ENCODE measurements at places on chromosomes 1 and 21.

- no peak for DNase-seq
These were observed 2.3 kb upstream of the VWA1 start for GRCh38 chr1:1432951-1433803.

GRCh38 chr1:240598216-240599001 is 13.5 kb downstream of the GREM2 start:
- no peak for DNase-seq

DNA sequence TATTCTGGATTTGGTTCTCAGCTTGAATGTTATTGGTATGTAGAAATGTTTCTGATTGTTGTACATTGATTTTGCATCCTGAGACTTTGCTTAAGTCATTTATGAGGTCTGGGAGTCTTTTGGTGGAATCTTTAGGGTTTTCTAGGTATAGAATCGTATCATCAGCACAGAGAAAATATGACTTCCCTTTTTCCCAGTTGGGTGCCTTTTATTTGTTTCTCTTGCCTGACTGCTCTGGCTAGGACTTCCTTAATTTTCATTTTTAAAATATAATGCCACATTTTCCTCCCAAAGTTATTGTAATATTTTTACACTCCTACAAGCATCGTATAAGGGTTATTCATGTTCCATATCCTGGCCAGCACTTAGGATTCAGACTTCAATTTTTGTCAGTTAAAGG is 111.1 kb downstream of the FNBP1L start:
- no peak for DNase-seq

- no peak for DNase-seq
These were observed 152.0 kb upstream of the GRIK3 start for GRCh38 chr1:37186246-37186756.

GRCh38 chr1:84010136-84010535 is 11.2 kb upstream of the TTLL7 start:
- DNase-seq = no peak

DNA sequence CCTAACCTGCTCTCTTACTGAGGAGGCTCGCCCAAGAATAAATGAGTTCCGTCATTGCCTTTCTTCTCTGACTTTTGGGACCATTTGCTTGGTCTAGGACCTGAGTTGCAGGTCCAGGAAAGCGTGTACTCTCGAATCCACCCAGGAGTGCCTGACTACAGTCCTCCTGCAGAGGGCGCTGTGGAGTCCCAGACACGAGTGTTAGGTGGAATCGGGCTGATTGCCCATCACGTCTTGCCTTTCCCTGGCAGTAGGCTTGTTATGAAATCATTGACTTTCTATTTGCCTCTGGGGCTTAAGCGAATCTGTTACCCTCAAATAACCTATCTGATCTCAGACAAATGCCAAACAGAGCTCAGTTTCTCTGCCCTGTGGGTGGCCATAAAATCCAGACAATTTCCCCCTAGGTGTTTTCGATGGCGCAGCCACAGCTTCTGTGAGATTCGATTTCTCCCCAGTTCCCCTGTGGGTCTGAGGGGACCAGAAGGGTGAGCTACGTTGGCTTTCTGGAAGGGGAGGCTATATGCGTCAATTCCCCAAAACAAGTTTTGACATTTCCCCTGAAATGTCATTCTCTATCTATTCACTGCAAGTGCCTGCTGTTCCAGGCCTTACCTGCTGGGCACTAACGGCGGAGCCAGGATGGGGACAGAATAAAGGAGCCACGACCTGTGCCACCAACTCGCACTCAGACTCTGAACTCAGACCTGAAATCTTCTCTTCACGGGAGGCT is at the start of gene IL20:
TSS of gene IL20 (plus strand) at position 685 of the 733 bp plus-strand sequence. CDS start 230 bp downstream, outside the sequence.
- DNase-seq = no peak

DNA sequence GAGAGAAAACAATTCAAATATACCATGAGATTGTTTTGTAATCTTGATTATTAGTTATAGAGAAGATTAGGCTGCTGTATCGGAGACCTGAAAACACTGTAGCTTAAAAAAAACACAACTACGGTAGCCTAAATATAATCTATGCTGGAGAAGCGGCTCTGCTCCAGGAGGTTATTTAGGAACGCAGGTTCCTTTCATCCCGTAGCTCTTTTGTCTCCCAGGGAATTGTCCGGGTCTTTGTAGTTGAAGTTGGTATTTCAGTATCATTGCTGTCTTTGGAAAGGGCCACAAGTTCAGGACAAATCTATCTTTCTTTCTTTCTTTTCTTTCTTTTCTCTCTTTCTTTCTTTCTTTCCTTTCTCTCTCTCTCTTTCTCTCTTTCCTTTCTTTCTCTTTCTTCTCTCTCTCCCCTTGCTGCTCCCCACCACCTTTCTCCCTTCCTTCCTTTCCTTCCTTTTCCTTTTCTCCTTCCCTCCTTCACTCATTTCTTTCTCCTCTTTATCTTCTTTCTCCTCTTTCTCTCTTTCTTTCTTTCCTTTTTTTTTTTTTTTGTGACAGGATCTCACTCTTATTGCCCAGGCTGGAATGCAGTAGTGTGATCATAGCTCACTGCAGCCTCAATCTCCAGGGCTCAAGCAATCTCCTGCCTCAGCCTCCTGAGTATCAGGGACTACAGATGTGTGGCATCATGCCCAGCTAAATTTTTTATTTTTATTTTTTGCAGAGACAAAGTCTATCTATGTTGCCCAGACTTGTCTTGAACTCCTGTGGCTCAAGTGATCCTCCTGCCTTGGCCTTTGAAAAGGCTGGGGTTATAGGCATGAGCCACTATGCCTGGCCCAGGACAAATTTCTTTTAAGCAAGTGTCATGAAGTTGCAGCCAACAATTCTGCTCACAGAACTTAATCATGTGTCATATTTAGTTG is 10.9 kb upstream of the NFIA start:
- no peak for DNase-seq

DNA sequence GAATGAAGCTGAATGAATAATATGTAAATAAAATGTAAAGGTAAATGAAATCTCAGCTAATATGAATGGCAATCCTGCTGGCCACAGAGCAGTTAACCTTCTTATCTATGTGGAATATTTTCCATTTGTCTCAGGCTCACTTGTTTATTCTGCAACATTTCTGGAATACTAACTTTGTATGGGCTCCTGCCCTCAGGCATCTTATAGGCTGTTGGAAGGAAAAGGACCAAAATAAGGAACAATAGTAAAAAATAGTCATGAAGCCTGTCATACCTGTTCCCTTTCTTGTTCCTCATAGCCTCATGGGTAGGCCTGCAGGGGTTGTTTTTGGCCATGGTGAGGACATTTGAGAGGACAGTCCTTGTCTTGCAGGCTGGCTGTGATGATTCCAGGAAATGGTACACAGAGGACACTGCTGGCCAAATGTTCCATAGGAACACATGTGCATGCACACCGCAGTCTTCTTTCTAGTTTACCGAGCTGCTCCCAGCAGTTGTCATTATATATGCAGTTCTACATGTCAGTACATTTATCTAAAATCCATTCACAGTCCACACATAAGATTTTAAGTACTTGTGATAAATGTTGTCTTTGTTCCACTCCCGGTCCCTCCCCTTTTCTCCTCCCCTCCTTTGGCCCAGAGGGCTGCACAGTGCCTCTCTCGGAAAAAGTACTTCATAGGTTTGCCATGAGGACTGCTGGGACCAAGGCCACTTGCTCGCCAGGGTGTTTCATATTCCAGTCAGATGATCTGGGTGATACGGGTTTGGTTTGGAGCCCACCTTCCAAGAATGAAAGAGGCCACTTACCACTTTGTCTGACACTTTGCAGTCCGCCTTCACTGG is 15.2 kb upstream of the KCNQ4 start:
- no peak for DNase-seq

DNA sequence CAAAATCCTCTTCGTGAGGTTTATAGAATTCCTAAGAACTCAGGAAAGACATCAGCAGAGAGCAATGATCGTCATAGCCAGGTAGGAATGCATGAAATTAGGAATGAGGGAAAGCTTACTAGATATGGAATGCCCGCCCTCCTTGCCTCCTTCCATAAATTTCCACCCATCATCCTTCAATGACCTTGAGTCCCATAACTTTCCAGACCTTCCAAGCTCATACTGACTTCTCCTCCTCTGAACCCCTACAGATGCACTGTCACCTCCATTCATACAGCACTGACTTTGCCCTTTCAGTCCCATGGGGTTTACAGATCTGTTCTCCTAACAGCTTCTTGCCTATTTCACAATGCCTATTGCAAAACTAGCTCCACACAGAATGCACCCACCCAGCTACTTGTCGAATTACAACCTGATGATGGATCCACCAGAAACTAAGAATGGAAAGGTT is 23.8 kb upstream of the PPP1R15B start:
- DNase-seq = no peak

GRCh38 chr1:17874710-17875109 is 119.6 kb downstream of the ACTL8 start:
- DNase-seq = no peak

GRCh38 chr1:34808051-34808810 is 15.4 kb downstream of the GJA4 start:
- DNase-seq = no peak

DNA sequence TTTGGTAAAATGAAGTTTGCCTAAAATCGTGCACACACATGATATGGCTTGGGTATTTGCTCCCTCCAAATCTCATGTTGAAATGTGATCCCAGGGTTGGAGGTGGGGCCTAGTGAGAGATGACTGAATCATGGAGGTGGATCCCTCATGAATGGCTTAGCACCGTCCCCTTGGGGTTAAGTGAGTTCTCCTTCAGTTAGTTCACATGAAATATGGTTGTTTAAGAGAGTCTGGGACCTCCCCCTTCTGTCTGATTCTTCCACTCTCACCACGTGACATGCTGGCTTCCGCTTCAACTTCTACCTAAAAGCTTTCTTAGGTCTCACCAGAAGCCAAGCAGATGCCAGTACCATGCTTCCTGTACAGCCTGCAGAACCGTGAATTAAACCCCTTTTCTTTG is 58.4 kb downstream of the SIPA1L2 start:
- DNase-seq = no peak

DNA sequence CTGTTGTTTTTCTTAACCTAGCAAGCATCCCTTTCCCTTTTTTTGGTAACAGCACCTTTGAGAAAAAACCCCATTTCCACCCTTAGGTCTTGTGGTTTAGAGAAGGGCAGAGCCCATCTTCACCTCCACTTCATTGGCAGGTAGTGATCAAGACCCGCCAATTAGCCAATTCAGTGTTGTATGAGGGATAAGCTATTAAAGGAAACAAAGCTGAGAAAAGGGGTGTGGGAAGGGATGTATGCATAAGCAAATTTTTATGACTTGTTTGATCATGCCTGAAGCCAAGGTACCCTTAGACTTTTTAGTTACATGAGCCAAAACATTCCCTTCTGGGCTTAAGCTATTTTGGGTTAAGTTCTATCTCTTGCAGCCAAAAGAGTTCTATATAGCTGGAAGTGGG is 3.6 kb upstream of the ZNF697 start:
- DNase-seq = no peak

GRCh38 chr1:152626744-152627143 is 3.8 kb upstream of the LCE3A start:
- DNase-seq = no peak

DNA sequence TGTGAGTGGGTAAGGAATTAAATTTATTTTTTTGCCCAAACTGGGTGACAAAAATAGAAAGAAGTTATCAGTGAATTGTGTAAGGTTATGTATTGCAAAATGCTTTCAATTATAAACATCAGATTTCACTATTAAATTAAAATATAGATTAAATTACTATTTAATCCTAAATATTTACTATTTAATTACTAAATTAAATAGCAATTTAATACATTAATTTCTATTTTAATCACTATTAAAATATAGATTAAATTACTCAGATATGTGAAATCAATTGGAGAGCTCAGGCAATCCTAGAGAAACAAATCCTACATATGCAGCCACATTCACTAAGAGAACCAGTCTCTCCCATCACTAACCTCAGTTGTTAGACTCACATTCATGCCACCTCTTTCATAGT is 2075.8 kb downstream of the MRPL39 start:
- no peak for DNase-seq

DNA sequence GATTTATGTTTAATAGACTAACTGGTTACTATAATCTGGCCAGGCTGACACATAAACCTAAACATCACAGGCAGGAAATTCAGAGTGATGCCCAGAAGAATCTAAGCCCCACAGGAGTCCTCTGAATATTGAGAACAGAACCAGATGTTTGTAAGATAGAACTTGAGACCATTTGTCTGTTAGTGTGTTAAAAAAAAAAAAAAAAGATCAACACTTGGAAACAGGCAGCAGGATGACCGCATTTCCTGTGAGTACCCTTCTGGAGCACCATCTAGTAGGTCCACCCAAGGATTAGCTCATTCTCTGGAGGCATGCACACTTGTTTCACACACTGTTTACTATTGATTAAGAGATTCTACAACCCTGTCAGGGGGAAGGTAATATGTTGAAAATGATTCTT is 111.4 kb upstream of the VANGL1 start:
- no peak for DNase-seq

DNA sequence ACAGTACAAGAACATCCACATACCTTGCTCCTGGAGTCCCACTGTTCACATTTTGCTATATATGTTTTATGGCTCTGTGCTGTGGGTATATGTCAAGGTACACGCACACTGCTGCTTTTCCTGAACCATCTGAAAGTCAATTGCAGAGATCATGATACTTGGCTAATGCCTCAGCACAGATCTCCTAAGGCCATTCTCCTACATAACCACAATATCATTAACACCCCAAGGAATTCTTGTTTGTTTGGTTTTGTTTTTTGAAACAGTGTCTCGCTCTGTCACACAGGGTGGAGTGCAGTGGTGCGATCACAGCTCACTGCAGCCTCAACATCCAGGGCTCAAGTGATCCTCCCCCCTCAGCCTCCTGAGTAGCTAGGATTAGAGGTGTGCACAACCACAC is 16.0 kb downstream of the CTNNBIP1 start:
- no peak for DNase-seq

DNA sequence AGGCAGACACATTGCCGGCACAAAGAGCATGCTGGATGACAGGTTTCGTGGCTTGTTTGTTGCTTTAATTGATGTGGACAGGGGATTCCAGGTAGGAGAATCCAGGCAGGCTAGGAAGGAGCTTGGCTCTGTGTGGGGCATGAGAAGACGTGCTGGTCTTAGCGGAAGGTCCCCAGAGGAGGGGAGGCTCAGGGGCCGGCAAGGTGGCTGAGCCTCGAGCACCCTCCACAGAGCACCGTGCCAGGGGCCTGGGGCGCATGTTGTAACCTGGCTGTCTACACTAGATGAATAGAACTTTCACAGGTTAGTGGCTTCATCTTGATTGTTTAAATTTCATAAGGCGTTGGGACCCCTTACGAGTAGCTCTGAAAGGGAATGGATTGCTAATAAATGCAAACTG is 223.1 kb downstream of the CAMTA1 start:
- DNase-seq = no peak

DNA sequence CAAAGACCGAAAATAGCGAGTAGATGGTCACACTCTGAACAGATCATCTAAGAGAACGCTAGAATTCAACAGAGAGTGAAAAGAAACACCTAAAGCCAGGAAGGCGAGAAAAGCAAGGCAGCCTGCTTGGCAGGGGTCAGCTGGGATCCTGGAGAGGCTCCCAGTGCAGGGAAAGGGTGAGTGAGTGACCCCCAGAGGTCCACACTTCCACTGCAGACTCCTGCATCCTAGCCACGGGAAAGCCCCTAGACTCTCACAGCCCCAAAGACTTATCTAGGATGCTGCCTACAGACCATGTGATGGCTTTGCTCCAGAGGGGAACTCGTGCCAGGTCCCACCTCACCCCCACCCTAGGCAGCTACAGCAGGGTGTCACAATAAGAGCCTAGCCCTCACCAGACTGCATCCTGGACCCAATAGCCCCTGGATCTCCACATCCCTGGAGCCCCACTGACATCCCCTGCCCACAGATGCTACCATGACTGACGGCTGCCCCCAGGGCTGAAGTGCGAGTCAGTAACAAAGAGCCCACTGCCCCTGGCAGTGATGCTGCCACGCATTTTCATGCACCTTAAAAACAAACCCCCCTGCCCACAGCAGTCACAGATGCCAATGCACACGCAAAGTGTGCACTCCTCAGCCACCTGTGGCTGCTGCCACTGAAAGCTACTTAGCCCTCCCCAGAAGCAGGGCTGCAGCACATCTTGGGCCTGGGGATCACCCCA is 62.2 kb downstream of the PSMG1 start:
- DNase-seq = no peak

All from coronary artery (tissue), 2 donors.